Left lung (tissue), 14 donors: ENCODE measurements at places on chromosomes 16 and 17. TPM values are rescaled to one million over a fixed set of nuclear protein-coding genes. Genes with fewer than 3 reads are reported as not detected.

- peak; percentile 3 for DNase-seq
Measured at GRCh38 chr17:39971076-39971603, 8.3 kb downstream of the GSDMA start.

Gene COQ7
- 16.4 TPM for total RNA-seq

- DNase-seq: no peak
Measured at GRCh38 chr17:30482555-30482954, 5.3 kb downstream of the GOSR1 start.

Gene NPIPB8
- 0.38 TPM for total RNA-seq

- DNase-seq: no peak
Measured at GRCh38 chr16:31092330-31092729, 2.3 kb downstream of the VKORC1 start.

DNA sequence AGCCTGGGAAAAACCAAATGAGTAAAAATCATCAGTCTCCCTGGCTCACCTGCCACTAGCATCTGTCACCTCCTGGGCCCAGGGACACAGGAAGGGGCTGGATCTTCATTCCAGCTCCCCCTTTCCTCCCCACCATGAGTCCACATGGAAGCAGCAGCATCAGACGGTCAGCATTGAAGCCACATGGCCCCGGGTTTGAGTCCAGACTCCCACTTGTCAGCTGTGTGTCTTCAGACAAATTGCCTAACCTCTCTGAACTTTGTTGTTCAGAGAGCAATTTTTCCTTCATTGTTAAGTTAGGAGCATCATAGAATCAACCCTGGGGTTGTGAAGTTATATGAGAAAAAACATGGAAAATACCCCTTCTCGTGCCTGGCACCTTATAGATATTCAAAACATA is 10.7 kb downstream of the CACNG4 start:
- DNase-seq: no peak
